Activated CD4-positive, alpha-beta T cell treated with anti-CD3 and anti-CD28 coated beads, Interleukin-2, amount 50 U/mL, for 48 hours (primary cell): ENCODE measurements at places on chromosomes 5 and 9.

DNA sequence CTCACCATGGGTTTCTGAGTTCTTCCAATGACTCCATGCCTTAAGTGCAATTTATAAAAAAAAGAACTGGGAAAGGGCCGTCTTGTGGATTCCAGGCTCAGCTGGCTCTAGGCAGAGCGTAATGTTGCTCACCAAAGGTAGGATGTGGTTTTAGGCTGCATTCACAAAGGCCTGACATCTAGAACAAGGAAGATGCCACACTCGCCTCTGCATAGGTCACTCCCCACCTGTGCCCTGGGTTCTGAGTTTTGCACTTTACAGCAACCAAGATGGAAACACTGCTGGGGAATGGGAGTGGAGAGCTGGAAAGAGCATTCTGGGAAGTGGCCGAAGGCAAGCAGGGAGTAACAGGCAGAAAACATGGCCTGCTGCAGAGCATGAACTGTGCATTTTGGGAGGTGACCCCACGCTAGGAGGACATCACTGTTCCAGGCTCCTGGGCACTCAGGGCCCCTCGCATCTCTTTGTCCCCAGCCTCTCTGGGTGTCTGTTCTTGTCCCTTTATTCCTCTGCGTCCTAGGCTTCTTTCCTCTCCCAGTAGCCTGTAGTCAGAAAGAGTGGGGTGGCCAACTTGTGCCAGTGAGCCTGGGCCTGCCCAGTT, 12.3 kb downstream of the FCN2 start:
- no peak for DNase-seq

GRCh38 chr9:132849185-132849706, 28.8 kb downstream of the AK8 start:
- DNase-seq, result peak; percentile 6

- DNase-seq, result no peak
Measured at GRCh38 chr9:122134822-122135528, 24.6 kb downstream of the NDUFA8 start.

- no peak for DNase-seq
Measured at GRCh38 chr5:97095318-97095732, 47.1 kb downstream of the LIX1 start.

GRCh38 chr9:35570709-35571504, 34.2 kb upstream of the TESK1 start:
- peak; percentile 47 for DNase-seq

- no peak for DNase-seq
Measured at GRCh38 chr5:100787648-100788047, 115.4 kb downstream of the ST8SIA4 start.

DNA sequence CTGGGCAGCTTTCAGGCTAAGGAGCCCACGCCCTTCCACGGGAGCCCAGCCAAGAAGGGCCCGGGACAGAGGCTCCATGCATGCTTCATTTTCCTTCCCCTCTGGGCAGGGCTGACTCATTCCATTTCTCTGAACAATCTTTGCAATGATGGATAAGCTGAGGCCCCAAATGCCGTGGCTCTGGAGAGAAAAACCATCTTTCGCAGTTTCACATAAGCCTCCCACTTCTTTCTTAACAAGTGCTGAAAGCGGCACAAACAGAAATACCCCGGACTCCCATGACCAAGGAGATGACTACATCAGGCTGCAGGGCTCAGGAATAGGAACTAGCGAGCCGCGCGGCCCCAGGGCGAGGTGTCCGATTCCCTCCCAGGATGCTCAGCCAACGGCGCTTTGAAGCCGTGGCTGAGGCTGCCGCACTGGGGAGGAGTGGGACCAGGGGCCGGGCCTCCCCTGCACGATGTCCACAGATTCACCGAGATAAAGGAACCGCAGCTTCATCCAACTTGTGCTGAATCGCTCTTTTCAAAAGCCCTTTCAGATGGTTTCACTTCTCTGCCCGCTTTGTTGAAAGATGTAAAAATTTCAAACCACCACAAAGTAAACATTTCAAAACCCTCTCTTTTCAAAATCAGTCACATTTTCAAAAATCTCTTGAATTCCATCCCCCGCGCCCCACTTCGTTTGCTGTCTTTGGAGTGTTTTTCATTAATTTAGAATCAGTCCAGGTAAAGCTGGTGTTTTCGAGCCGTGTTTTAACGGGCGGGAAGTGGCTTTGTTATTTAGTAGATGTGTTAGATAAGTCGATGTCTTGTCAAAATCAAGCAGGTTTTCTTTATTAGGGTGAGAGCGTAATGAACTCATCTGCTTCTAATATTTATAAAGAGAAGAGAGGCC, 96.5 kb upstream of the LMX1B start:
- DNase-seq, result peak; percentile 59

- no peak for DNase-seq
Measured at GRCh38 chr5:138574744-138575193, 432 bp downstream of the HSPA9 start.

GRCh38 chr9:116275418-116276195, 122.0 kb downstream of the PAPPA start:
- DNase-seq, result no peak

DNA sequence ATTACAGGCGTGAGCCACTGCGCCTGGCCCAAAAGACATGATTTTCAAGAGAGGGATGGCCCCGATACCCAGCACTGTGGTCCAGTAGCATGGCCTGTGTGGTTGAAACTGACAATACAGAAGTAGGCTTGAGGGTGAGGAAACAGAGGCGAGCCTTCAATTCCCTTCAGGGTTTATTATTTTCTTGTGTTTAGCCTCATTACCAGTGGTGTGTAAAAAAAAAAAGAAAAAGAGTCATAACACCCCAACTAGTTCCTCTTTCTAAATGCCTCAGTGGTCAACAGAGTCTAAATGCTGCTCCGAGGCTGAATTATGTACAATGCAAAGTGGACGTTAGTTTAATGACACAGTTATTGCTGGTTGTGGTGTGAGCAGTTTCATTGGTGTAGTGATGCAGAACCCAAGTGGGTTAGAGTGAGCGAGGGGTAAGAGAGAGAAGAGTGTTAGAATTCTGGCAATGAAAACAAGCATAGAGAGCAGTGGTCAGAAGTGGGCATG, 58.8 kb downstream of the SNX30 start:
- no peak for DNase-seq

DNA sequence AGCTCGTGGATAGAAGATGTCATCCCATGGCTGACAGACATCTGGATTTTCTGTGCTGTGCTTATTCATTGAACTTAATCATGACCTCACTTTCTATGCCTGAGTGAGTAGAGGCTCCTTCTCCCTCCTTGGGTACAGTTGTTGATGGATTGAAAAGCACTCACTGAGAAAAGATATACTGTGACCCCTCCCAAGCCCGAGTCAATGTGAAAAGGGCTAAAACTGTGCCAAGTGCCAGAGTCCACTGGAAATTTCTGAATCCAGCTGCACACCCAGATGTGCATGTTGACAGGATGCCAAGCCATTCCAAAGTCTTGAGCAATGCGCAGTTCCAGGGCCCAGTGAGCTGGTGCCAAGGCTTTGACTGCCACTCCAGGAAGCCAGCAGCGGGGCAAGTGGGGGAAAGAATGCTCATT, 473.0 kb downstream of the NTRK2 start:
- no peak for DNase-seq

- peak; percentile 1 for DNase-seq
Measured at GRCh38 chr5:11903614-11904264, 507 bp downstream of the CTNND2 start.

DNA sequence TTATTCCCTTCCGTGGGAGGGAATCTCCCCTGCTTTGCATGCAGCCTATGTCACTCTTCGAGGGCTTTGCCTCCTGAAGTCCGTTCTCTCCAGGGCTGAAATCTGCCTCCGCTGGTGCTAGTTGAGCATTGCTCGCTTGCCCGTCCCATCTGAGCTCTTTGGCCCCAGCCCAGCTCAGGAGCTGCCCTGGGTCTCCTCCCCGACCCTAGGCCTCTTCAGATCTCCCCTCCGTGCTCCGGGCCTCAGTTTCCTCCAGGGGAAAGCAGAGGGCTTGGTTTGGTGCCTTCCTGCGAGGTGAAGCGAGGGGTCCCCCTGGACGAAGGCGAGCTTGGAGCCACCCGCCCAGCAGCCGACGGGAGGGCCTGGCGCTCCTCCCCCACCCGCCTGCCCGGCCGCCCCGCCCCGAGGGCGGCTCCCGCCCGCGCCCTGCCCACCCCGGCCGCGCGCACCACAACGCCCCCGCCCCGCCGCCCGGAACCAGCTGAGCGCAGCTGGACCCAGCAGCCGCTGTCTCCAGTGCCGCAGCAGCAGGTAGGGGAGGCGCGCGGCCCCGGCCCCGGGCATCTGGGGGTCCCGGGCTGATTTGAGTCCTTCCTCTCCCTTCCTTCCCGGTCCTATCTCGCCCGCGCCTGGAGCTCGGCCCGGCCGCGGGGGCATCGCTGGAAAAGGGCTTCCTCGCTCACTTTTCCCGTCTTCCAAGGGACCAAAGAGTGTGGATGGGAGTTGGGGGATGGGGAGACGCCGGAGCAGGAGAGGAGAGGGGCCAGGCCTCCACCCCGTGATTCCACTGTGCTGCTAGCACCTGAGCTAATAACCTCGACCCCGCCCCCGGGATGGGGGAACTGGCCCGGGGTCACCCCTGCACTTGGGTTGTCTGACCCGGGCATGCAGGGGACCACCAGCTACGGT, at the start of gene GSN:
GSN (plus strand) TSS at position 474 of the 909 bp plus-strand sequence. CDS start 33,810 bp downstream, outside the sequence.
- DNase-seq, result peak; percentile 48

DNA sequence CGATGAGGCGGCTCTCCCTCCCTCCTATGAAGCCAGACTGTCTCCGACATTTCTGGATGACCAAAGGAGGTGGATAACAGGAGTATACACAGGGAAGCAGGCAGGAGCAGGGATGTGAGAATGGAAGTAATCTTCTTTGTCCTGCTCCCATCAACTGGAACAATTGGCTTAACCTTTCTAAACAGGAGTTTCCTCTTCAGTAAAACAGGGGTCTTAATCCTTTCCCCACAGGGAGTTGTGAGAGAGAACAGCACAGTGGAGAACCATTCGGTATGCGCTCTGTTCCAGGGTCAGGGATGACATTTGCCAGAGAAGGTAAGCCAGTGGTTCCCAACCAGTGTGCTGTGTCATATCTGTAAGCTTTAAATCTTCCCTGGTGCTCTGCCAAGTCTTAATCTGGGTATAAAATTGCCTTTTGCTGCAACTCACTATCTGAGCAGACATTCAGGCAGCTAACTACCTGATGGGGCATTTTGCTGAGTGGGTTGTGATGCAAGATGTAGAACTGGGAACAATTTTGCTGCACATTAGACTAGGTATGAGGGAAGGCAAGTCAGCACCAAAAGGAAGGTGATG, 294.8 kb upstream of the KIF2A start:
- DNase-seq, result no peak

- DNase-seq, result peak; percentile 69
Measured at GRCh38 chr5:177389241-177390169, 5.3 kb downstream of the SLC34A1 start.

DNA sequence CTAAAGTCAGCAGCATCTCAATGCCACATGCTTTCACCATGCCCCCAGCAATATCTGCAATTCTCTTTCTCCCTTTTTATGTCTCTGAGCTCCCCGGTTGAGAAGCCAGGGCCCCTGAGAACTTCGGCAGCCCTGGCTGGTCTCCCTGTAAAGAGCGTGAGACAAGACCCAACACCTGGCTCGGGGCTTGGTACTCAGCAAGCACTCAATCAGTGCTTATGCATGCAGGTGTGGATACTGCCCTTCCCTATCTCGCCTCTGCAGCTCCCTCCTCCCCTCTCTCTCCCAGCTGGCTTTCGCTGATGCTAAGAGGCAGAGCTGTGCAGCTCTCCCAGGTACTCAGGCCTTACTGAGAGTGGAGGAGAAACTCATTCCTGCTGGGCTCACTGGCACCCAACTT, 41.7 kb upstream of the AKNA start:
- no peak for DNase-seq

DNA sequence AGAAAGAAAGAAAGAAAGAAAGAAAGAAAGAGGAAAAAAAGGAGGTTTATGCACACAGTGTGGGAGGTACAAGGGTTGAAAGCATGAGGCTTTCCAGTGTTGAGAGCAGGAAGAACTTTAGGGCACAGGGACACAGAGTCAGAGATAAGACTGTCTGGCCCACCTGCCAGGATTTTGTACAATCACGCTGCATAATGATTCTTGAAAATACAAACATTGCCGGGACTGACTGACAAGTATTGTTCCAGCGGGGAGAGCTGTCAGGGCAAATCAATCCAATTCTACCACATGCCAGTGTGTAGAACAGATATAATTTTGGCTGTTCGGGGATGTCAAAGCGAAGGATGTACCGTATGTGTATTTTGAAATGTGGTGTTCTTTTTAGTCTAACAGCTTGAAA, 254.7 kb downstream of the NTRK2 start:
- DNase-seq, result no peak

DNA sequence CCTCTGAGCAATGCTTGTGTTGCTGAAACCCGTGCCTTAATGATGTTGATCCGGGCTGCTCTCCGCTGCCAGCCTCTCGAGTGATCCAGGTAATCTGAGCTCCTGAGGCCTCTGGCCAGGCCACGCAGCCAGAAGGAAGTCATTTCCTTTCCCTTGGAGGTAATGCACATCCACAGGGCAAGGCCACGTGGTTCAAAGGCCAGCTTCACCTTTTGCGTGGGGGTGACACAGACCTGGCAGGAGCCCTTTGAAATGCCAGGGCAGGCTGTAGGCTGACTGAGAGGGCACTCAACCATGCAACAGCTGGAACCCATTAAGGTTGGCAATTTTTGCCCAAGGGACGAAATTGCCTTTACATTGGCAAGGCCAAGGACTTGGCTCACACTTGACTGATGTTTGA, 80.4 kb downstream of the LIX1 start:
- DNase-seq, result no peak

DNA sequence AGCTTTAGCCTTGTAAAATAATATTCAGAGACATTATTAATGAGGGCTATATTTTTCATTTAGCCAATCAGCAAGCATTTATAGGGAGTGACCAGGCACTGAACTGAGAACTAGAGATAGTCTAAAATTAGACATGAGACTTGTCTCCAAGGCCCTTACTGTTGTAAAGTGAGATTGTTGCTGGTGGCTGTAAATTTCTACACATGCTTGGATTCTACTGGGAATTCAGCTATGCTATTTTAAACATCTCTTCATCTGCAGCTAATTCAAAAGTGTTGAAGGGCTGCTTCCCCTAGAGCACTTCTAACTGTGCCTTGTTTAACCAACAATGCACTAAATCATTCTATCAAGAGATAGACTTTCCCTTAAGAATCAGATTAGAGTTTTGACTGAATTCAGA, 67.4 kb downstream of the CHSY3 start:
- no peak for DNase-seq

DNA sequence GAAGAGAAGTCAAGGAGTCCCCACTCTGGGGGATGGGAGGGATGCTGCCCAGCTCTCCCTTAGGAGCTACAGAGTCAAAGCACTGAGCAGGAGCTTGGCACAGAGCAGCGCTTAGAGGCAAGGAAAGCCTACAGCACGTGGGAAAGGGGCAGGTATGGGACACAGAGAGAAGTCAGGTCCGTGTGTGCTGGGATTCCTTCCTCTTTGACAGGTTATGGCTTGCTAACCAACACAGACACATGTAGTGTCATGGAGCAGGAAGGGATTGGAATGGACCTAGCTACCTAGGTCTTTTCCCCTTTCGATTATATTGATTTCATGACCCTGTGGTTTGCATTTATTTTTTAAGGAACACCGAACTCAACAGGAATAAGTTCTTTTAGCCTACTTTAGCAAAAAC, 208.5 kb upstream of the TUT7 start:
- DNase-seq, result no peak

DNA sequence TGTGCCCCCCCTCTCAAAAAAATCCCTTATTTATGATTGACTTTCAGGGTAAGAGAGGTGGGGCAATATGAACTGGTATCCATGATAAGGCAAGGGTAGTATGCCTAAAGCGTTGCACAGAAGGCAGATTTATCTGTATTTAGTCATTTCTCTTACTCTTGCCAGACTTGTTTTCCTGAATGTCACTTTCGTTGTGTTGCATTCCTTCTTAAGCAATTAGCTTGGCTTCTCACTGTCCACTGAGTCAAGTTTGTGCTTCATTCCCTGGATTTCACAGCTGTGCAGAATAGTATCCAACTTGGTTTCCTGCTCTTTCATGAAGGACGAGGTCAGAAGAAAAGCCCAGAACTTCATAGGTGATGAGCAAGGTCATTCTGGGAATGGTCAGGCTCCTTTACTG, 301.5 kb upstream of the ACTBL2 start:
- DNase-seq, result no peak
